ENCODE measurements at places on chromosomes 5 and 9.
A peak's percentile ranks its signal among the peaks of the same experiment; 100 is the strongest.

DNA sequence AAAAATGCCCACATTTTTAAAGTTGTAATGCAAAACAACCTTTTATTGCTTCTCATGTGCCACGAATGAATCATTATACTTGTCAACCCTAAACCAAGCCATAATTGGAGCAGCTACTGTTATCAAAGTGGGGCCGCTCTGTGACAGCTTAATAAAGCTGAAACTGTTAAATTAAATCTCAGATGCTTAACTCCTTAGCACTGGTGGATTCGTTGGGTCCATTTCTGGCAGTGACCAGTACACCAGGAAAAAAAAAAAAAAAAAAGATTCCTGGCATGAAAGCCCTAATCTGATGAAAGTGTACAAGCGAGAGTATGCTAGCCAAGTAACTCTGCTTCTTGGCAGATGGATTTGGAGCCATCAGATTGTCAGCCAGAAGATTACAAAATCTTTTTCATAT is 164.8 kb downstream of the ZSWIM6 start:
- DNase-seq: no peak

DNA sequence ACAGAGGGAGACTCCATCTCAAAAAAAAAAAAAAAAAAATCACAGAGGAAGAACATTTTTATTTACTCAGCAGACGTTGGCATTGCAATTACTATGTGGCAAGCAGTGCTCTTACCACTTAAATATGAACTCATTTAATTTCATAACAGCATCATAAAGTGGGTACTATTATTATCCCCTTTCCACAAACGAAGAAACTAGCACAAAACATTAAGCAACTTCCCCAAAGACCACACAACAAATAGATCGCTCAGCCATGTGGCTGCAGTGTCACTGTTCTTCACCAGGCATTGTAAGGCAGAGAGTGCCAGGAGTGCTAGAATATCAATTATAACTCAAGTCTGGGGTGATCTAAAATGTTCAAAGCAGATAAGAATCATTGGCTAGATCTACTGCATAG is 69.8 kb upstream of the PLPP6 start:
- DNase-seq: no peak

DNA sequence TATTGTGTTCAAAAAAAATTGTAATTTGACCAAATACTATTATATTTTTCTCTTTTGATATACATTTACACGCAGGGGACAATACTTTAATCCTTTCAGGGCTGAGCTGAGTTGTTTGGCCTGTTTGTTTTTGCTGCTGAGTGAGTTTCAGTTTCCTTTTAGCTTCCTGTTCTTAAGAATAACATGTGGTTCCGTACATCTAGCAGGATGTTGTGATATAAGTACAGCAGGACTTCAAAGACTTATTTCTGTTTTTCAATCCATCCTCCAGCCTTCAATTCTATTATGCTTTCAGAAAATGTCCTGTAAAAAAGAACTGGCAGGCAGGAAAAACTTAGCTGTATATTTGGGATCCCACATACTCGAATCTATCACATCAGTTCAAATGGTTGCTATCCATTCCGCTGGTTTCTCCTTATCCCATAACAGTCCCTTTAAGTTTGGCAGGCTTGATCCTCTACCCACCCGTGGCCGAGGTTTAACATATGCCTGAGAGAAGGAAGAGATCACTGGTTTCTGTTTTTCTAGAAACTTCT is 1037.3 kb upstream of the ACO1 start:
- no peak for DNase-seq

- DNase-seq: no peak
Observed at GRCh38 chr5:43073597-43074546, 33.8 kb upstream of the ANXA2R start.

- no peak for DNase-seq
Observed at GRCh38 chr5:73490088-73490487, 8.2 kb upstream of the BTF3 start.

DNA sequence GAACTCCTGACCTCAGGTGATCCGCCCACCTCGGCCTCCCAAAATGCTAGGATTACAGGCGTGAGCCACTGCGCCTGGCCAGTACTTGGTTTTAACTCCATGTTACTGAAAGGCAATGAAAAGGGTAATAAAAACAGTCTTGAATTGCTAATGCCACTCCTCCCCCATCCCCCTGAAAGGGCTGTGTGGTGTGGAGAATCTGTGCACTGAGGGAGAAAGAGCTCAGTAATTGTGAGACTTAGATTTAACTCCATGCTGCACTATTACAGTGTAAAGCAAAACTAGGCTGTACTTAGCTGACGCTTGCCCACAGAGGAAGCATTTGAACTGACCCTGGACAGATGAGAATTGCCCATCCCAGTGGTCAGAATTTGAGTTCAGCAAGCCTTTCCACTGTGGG is 1662.4 kb upstream of the ACO1 start:
- no peak for DNase-seq

GRCh38 chr9:16689351-16689938 is 181.0 kb downstream of the BNC2 start:
- DNase-seq: no peak

- no peak for DNase-seq
Observed at GRCh38 chr9:70076678-70077077, 33.0 kb downstream of the MAMDC2 start.

- no peak for DNase-seq
Observed at GRCh38 chr9:35844628-35845270, 15.7 kb downstream of the TMEM8B start.

GRCh38 chr9:91359734-91360470 is 1.8 kb downstream of the AUH start:
- DNase-seq: no peak

DNA sequence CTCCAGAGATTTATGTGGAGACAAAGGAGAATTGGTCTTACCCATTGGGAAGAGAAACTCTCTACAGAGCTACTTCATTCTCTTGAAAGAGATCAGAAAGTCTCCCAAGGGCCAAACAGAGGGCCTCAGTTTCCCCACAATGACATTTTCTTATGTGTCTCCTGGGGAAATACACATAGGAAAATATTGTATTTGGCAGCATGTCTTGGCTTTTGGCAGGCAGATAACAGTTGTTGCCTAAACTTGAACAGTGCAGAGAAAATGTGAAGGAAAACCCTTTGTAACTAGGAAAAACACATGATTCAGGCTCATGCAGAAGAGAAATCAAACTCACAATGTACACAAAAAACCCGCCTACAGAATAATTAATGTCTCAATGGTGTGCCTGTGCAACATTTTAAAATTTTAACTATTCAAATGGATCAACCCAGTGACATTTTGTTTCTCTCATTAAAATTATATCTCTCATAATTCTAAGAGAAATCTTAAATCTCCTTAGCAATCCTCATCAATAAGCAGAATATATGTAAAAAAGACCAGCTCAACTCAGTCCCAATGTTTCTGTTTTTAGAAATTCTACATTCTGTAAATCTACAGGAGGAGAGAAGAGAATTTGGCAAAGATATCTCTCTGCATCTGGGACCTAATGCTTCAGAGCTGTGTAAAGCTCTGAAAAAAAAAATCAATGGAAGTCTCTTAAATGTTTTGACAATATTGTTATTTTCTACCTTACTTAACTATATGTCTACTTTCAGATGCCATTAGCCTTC is 205.1 kb downstream of the ADAMTSL1 start:
- DNase-seq: no peak

- no peak for DNase-seq
Observed at GRCh38 chr9:82555431-82556051, 507.4 kb downstream of the RASEF start.

GRCh38 chr5:72470826-72471225 is 36.4 kb downstream of the ZNF366 start:
- DNase-seq: no peak

DNA sequence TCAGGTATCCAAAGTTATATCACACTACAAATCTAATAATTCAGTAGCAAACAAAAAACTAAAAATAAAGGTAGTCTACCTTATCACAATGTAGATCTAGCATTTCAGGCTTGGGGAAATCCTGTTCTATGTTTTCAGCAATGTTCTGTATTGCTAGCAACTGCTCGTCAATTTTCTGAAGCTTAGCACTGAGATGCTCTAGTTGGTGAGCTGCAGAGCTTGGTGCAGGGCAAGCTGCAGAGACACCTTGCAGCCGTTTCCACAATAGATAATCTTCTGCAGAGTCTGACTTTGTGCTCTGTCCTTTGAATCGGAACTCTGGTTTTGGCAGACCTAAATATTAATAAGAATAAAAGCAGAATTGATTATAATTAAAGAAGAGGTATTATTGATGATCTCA is 95.5 kb downstream of the CPLANE1 start:
- DNase-seq: no peak

DNA sequence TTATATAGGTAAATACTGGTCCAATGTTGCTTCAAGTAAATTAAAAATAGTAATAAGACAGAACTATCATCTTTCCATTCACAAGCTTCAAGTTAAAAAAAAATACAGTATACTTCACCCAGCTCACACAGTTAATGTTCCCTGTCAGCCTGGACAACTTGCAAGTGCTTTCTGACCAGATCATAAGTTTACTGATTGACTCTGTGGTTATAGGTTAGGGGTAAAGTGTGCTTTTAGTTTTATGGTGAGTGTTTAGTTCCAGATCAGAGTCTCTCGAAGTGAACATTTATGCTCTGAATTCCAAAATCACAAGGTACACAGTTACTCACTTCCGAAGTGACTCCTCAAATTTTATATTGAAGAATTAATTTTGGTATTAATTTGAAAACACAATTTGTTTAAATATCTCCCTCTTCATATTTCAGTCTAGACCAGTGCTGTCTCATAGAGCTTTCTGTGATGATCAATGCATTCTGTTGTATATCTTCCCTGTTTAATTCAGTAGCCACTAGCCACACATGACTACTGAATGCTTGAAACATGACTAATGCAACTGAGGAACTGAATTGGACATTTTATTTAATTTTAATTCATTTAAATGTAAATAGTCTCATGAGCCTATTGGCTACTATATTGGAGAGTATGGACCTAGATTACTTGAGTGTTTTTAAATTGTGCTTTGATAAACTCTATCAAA is 90.7 kb downstream of the MEF2C start:
- no peak for DNase-seq

- DNase-seq: no peak
Observed at GRCh38 chr5:35902046-35902672, 36.3 kb downstream of the CAPSL start.

DNA sequence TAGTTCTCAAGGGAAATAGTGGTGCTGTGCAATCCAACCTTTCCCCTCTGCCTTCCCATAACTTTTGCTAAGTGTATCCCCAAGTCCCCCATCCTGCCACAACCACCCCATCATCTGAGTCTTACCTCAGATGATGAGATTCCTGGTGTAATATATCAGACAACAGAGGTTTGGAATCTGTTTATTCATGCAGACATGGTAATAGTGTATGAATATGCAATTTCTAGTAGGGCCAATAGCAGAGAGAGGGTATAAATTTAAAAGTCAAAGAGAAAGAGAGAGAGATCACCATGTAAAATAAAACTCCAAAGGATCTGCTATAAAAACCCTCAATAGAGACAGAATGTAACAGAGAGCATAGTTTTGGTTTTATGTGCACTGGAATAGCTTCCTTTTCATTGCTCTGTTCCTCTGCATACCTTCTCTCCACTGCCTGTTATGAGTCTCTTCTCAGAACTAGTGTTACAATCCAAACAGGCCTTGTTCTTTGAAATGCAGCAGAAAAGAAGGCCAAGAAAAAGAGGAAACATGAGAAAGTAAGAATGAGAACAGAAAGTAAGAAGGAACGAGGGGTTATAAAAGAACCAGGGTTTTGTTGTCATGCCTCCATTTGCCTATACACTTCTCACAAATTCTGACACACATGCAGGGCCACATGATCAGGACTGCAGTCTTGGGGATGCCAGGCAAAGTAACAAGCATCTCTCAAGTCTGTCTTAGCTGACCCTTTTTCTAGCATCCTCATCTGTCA is 278.0 kb downstream of the CETN3 start:
- DNase-seq: peak; percentile 15

- DNase-seq: no peak
Observed at GRCh38 chr5:176628406-176629228, 1.7 kb downstream of the SNCB start.

DNA sequence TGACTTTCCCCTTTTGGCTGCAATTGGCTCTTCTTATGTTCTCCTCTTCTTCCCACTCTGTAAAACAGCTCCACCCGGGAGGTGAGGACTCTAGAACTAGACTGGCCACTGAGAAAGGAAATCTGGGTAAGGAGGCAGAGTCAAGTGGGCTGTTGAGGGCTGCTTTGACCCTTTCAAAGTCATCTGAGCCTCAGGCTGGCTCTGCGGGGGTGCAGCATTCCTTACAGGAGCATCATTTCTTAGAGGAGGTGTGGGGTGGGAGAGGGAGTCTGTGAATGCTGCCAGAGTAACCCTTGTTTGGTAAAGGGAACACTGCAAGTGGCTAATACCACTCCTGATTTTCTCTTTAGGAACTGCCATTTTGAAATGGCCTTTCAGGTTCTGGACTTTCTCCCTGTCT is 377.7 kb upstream of the SMARCA2 start:
- no peak for DNase-seq

- DNase-seq: no peak
Observed at GRCh38 chr9:111427186-111427585, 57.0 kb downstream of the ECPAS start.

- no peak for DNase-seq
Observed at GRCh38 chr5:93594591-93595419, 11.8 kb downstream of the NR2F1 start.

DNA sequence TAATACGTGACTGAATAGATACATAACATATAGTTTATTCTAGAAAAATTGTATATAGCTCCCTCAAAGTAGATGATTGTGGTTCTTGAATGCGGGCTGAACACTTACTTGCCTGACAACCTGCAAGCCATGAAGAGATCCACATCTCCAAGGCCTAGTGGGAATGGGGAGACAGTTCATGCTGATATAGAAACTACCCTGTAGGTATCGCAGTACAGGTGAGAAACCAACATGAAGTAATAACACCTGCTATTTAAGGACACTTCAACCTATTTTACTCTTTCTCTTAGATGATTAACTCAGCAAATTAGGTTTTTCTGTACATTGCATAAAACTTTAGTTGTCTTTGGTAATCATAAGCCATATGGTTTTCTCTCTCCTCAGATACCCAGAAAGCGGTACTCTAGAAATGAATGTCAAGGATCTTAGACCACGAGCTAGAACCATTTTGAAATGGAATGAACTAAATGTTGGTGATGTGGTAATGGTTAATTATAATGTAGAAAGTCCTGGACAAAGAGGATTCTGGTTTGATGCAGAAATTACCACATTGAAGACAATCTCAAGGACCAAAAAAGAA is 47.3 kb downstream of the UHRF2 start:
- DNase-seq: no peak

- DNase-seq: peak; percentile 16
Observed at GRCh38 chr9:27485158-27485557, 38.9 kb upstream of the IFNK start.

DNA sequence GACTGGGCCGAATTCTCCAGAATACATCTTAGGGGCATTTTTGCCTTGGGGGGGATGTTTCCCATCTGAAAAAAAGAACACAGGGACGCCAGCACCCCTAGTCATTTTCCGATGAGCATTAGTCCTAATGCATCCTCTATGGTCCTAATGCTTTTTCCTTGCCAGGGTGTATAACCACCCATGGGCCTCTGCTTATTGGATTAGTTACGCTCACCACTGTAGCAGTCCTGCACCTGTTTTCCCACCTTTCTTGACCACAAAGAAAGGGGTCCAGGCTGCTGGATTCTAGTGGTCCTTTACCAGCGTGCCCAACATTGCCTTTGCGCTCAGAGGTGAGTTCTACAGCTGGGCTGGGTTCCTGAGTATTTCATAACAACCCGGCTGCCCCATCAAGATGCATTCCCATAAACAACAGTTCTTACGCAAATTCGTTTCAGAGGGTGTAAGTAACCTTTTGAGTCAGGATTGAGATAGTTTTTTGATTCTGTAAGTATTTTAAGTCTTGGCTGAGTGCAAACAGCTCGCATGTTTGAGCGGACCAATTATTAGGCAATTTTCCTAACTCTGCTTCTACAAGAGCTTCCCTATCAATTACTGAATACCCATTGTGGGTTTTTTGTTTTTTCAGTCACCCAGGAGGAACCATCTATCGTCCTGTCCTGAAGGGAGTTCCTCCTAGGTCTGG is 135.1 kb downstream of the DROSHA start:
- DNase-seq: no peak

Measured in GM12892 (cell line).